ENCODE measurements at places on chromosomes 7 and 10.

DNA sequence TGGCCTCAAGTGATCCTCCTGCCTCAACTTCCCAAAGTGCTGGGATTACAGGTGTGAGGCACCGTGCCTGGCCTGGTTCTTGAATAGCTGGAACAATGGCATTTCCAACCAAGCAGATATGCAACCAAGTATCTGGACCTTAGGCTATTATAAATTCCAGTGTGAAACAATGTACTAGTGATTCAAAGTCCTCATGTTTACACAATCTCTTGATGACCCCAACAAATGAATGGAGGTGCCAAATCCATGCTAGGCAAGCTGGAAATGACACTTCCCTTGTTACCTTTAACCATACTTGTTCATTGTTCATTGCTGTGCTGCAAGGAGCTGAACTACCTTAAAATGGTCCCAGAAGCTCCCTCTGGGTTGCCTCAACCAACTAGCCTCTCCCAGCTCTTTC lies 282.2 kb upstream of the KLF14 start:
- no peak for DNase-seq

DNA sequence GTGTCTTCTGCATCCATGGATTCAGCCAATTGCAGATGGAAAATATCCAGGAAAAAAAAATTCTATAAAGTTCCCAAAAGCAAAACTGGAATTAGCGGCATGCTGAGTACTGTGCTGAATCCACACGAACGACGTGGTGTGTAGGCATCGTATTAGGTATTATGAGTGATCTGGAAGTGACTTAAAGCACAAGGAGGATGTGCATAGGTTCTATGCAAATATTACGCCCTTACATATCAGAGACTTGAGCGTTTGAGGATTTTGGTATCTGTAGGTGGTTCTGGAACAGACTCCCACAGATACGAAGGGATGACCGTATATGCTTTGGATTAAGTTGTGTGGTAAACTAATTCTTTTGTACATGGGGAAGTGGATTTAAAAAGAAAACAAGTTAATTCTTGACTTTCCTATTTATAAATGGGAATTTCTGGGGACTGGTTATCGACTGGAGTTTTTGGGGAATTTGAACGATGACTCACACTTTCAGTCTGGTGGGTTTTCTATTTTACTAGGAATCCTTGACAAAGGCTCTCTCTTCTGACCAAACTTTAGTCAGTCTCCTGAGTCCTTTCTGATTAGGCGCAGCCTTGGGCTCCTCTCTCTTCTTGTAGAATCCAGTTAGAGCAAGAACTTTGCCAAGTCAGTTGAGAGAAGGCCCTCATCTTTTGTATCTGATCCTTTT lies 5.4 kb upstream of the NUB1 start:
- no peak for DNase-seq

DNA sequence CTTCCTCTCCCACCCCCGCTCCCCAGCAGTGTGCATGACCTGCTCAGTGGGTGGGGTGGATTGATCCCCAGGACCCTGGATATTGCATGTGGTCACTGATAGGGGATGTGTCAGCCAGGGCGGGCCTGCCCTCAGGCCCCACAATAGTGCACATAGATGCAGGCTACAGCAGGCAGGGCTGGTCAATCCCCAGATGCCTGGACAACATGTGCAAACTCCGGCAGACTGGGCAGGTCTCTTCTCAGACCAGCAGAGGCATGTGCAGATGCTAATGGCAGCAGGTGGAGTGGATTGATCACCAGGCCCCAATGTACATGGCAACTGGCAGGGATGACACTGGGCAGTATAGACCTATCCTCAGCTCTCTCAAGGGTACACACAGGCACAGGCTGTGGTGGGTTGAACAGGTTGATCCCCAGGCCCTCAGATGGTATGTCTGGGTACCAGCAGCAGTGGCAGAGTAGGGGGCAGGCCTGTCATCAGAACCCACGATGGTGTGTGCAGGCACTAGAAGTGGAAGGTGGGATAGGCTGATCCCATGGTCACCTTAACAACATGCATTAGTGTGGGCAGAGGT lies 98.6 kb downstream of the LANCL2 start:
- DNase-seq = no peak

- no peak for DNase-seq
These were observed 333.3 kb downstream of the CACNA2D1 start for GRCh38 chr7:82110146-82110840.

DNA sequence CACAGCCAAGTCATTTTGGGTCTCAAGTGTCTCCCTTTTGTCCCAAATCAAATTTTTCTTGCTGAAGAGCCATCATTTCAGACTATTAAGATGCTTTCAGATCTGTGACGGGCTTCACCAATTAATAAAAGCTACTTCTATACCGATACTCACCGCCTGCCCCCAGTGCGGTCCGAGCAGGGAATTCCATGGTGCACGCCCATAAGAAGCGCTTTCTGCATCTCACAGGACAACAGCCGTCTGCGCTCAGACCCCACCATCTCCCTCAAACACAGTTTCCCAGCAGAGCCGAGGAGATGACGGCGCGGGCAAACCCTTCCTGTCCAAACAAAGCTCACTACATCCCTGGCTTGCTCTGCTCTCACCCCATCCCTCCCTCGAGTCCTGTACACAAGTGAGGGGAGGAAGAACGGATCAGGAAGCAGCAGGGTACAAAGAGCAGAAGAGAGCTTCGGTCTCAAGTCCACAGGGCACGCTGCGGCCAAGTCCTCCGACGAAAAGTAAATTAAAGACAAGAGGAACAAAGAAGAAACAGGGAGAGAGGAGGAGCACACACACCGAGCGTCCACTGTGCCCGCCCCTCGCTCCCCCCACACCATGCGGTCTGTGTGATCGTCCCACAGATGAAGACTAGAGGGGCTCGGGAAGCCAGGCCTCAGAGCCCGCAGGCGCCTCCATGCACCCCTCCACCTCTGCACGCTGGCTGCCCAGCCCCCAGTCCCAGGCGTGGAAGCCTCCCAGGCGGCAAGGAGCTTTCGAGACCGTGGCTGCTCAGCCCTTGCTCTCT lies 121.9 kb downstream of the MAD1L1 start:
- no peak for DNase-seq

GRCh38 chr7:154419344-154419743 lies 367.1 kb downstream of the DPP6 start:
- no peak for DNase-seq

DNA sequence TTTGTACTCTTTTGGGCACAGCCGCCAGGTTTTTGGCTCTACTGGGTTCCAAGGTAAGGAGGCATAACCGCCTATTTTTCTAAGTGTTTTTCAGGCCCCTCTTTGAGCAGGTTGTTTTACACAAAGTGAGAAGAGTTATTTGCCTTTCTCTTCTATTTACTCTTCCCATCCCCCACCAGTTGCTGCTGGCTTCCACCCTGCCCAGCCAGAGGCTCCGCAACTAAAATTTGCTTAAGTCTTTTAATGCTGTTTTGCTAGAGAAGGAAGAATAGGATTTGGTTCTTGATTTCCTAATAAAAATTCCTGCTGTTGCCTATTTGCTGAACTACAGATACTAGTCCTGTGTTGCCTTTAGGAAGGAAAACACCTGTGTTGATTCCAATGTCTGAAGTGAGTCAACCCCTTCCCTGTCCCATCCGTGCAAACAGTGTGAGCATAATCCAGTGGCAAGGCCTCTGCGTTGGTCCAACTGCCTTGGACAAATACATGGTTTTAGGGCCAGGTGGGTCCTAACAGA lies 1.9 kb downstream of the PLA2G12B start:
- DNase-seq = no peak

DNA sequence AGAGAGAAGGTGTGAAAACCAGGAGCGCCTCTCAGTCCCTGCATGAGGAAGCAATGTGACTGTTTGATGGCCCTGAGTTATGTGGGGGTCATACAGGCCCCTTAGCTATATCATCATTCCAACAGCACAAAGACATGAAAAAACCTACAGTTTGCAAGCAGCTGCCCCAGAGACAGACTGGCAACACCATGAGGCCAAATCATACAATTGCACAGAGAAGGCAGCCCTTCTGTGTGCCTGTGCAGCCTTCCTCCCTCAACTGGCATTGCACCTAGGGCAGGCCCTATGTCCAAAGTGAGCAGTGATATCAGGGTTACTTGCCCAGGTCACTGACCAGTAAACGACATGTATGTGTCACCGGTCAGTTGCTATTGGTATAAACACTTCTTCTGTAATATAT lies 41.6 kb downstream of the GPRIN2 start:
- DNase-seq = no peak

DNA sequence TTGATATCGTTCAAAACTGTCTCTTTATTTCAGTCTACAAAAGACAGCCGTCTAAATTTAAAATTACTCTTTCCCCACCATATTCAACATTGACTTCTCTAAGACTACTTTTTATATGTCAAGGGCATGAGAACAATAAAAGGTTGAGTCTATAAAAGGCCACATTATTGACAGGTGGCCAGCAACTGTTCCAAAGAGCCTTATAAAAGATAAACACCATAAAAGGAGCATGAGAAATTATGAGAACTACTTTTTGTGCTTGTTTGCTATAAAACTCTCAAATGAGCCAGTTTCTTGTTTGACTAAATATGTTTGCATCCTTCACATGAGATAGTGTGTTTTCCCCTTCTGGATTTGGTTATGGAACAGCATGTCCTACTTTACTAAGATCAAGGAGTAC lies 189.2 kb downstream of the THSD7A start:
- no peak for DNase-seq

DNA sequence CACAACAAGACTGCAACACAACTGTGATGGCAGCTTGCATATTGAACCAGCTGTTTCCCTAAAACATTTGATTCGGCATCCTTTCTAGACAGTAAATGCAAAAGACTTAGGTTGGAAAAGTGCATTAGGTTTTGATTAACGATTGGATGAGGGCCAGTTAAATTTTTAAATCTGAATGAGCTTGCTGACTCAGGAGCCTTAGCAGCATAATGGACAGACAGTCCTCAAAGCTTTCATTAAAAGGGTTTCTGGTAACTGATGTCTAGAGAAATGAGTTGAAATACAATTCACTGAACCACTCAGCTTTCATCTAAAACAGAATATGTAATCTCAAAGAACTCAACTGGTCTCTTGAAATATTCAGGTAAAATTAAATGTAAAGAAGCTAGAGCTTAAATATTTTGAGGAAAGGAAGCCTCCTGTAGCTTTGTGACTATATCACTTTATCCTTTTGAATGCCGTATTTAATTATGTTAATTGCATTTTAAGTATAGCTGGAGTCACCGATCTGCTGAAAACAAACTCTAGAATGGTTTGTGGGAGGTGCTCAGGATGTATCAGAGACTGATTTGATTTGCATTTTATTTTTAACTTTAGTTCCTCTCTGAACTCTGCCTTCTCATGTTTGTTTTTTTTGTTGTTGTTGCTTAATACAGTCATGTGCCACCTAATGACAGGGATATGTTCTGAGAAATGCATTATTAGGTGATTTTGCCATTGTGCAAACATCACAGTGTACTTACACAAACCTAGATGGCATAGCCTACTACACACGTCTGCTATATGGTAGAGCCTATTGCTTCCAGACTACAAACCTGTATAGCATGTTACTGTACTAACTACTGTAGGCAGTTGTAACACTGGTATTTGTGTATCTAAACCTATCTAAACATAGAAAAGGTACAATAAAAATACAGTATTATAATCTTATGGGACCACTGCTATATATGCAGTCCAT lies 29.2 kb upstream of the ATRNL1 start:
- DNase-seq = no peak

DNA sequence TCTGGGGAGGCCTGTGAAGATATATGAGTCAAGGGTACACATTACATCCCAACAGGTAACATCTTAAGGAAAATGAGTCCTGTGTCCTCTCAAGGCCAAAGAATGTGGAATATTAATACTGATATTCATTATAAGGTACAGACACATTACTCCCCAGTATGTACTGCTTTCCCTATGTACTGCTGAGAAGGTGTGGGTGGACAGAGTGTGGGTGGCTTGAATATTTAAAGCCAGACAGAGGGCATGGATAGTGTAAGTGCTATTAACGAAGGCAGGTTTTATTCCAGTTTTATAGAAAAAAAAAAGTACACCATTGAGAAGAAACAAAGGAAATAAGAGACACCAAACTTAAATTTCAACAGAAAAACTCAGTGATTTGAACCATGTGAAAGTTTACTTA lies 1054.4 kb downstream of the XPNPEP1 start:
- DNase-seq = no peak

GRCh38 chr10:77801474-77802161 lies 124.9 kb downstream of the DLG5 start:
- DNase-seq = no peak

DNA sequence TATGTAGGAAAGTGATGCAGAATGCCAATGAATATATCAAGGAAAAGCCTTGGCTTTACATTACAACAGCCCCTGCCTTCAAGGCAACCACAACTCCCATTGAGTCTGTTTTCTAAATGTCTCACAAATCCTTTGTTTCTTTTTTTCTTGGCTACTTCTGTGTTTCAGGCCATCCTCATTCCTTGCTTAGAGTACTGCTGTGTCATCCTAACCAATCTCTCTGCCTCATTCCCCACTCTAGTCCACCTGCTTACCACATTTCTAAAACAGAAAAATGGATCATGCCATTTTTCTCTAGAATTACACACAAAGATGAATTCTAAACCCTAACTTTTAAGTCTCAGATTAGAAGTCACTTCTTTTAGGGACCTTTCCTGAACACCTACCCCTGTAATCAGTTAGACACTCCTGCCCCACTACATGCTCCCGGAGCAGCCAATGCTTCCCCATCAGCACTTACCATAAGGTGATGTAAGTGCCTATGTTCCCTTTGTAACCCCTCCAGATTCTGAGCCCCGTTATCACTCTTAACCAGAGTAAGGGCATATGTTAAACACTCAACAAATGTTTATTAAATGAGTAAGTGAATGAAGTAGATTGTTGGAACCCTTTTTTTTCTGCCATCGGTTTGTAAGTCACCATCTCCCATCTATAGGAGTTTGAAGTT lies 2.8 kb downstream of the BORCS7 start:
- DNase-seq = no peak

DNA sequence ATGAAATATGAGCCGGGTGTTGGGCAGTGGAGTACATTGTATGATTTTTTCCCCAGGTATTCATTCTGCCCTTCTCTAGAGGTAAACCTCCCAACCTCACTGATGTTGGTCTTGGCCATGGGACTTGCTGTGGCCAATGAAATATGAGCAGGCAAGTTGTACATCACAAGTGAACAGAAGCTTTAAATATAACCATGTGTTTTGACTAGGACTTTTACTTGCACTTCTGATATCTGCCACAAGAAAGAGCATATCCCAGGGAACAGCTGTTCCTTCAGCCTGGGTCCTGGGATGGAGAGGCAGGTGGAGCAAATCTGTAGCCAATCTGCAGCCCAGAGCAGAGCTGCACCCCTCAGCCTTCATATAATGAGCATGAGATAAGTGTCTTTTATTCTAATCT lies 109.8 kb upstream of the PALS2 start:
- no peak for DNase-seq

- DNase-seq = no peak
These were observed 42.4 kb downstream of the TNS3 start for GRCh38 chr7:47539398-47540052.

GRCh38 chr7:28862595-28863272 lies 95.4 kb downstream of the TRIL start:
- no peak for DNase-seq
